D721Med (cell line): ENCODE measurements at places on chromosomes 4 and X.

- peak; percentile 40 for DNase-seq
These were observed 651 bp downstream of the UCHL1 start for GRCh38 chr4:41257257-41257901.

GRCh38 chr4:13399257-13399656 lies 84.9 kb downstream of the RAB28 start:
- DNase-seq = no peak

DNA sequence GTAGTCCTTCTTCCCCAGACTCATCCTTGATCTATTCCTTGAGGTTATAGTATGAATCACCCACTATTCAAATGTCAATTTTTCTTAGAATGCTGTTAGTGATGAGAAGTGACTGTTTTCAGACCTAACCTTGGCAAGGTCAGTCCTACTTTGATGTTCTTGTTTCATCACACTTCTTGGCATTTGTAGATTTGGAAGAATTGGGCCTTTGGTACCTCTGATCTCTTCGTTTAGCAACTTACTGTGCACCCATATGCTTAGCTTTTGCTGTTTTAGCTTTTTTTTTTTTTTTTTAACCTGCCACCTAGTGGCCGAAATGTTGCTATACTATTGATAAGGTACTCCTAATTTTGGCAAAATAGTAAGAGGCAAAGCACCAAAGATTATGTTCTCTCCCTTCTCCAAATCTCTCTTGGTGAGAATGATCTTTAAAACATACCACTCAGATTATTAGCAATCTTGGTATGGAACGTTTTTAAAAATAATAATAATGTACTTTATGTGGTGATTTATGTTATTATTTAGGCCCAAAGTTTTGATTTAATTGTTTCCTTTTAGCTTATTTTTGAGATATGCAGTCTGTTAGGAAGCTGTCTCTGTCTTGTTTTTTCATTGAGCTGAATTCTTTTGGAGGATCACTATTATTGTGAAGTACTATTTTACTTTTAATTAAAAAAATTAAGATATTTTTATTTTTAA lies 16.6 kb downstream of the DCK start:
- DNase-seq = no peak

- no peak for DNase-seq
These were observed 1331.1 kb downstream of the ADGRL3 start for GRCh38 chr4:62531264-62531663.
